ENCODE measurements at places on chromosomes 4 and X. TPM values are rescaled to one million over a fixed set of nuclear protein-coding genes. Genes with fewer than 3 reads are reported as not detected.
A peak's percentile ranks its signal among the peaks of the same experiment; 100 is the strongest.

Gene COL4A5
- total RNA-seq = 8.3 TPM

Gene FOXR2
- total RNA-seq = not detected

Gene PRRG3
- total RNA-seq = 0.79 TPM

Gene PF4V1
- not detected for total RNA-seq

Gene CFAP47
- not detected for total RNA-seq

- no peak overlapping the region for H3K27ac ChIP-seq
- no peak for DNase-seq
- H3K4me1 ChIP-seq = no peaks in the 10 kb centered on the region
- no peak overlapping the region for H3K4me3 ChIP-seq
- H3K27me3 ChIP-seq = no peaks in the 10 kb centered on the region
These were observed 14.5 kb downstream of the ARHGAP24 start for GRCh38 chr4:85489273-85489981.

DNA sequence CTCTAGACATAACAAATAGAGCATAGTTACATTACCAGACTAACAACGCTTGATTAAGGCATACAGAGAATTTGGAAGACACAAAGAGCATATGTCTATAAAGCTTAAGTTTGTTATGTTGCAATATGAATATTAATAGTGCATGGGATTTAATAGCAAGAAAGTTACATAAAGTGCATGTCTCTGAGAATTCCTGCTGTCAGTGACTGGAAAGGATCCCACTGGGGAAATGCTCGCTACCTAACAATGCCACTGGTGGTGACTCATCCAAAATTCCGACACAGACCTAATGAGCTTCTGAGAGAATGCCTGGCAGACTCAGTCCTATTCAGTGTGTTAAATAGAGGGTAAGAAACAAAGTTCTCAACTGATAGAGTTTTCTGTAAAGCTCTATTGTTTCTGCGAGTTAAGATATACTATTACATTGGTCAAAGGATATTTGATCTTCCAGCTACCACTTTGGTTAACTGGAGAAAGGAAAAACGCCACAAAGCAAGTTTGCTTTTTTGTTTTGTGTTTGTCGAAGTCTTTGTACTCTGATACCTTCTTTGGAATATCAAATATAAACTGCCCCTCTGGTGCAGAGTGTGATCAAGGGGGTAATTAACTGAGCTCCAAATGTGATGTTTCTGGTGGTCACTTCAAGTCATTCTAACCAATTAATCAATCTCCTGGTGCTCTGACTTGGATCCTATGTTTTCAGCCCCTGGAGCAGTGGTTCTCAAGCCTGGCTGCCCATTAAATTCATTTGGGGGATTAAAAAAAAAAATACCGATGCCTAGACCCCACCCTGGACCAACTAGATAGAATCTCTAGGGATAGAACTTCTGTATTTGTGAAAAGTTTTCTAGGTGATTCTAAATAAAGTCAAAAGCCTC is 107.9 kb downstream of the PALLD start:
- peaks cover 41% of the 10 kb centered on the region for H3K4me1 ChIP-seq
- H3K27ac ChIP-seq = peak overlapping the region; percentile 72
- H3K27me3 ChIP-seq = no peaks in the 10 kb centered on the region
- no peak for DNase-seq
- no peaks in the 10 kb centered on the region for H3K36me3 ChIP-seq
- H3K4me3 ChIP-seq = no peak overlapping the region

- no peak for DNase-seq
- H3K4me1 ChIP-seq = no peaks in the 10 kb centered on the region
- no peak overlapping the region for H3K4me3 ChIP-seq
- H3K27me3 ChIP-seq = peaks cover 11% of the 10 kb centered on the region
These were observed 70.5 kb upstream of the ESX1 start for GRCh38 chrX:104325213-104325585.

GRCh38 chr4:84336964-84337705 is 162.0 kb downstream of the NKX6-1 start:
- peaks cover 3% of the 10 kb centered on the region for H3K27me3 ChIP-seq
- no peak overlapping the region for H3K27ac ChIP-seq
- DNase-seq = no peak
- H3K4me1 ChIP-seq = no peaks in the 10 kb centered on the region
- no peak overlapping the region for H3K4me3 ChIP-seq

GRCh38 chr4:151206241-151207005 is 70.5 kb upstream of the PRSS48 start:
- peaks cover 8% of the 10 kb centered on the region for H3K4me1 ChIP-seq
- H3K4me3 ChIP-seq = no peak overlapping the region
- DNase-seq = no peak
- H3K27ac ChIP-seq = no peak overlapping the region

DNA sequence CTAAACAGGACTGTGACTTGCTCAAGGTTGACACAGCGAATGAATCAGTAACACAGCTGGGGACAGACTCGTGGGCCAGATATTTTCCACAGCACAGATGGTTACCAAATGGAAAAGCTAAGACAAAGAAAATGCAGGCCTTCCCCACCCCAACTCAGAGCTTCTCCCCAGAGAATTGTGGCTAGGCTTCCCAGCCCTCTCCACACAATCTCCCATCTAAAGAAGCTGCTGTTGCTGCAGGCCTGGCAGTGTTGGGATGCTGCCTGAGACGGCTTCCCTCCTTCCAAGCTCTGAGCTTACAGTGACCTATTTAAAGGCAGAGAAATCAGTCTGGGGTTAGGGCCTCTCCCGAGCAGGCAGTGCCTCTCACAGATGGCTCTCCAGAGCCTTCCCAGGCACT is 46.5 kb upstream of the PGRMC1 start:
- H3K4me3 ChIP-seq = no peak overlapping the region
- H3K36me3 ChIP-seq = no peaks in the 10 kb centered on the region
- no peaks in the 10 kb centered on the region for H3K27me3 ChIP-seq
- no peaks in the 10 kb centered on the region for H3K4me1 ChIP-seq
- no peak overlapping the region for H3K27ac ChIP-seq

- H3K4me3 ChIP-seq = no peak overlapping the region
- no peaks in the 10 kb centered on the region for H3K27me3 ChIP-seq
- no peak for DNase-seq
- H3K4me1 ChIP-seq = no peaks in the 10 kb centered on the region
- no peak overlapping the region for H3K27ac ChIP-seq
- no peaks in the 10 kb centered on the region for H3K36me3 ChIP-seq
These were observed 387.6 kb downstream of the PDHA2 start for GRCh38 chr4:96227515-96227914.

Measured in psoas muscle (tissue), 8 donors.